ENCODE measurements at places on chromosomes 11 and 22.
A peak's percentile ranks its signal among the peaks of the same experiment; 100 is the strongest.

DNA sequence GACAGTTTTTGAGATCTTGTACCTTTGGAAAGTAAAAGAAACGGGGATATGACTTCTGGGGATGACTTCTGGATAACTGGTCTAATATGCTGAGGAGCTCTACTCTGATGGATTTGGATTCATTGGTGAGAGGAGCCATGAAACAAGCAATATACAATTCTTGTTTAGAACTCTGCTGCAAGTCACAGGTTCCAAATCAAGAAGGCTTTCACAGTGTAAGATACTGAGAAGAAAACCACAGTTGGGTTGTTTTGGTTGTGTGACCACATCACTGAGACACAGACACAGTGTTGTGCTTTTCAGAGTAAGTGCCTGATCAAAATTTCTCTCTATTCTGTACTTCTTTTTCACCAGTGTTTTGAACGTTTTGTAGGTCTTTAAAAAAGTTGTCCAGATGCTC lies 13.1 kb upstream of the UCP2 start:
- DNase-seq: no peak

GRCh38 chr11:61833471-61833870 lies 5.4 kb downstream of the FADS2 start:
- peak; percentile 28 for DNase-seq

DNA sequence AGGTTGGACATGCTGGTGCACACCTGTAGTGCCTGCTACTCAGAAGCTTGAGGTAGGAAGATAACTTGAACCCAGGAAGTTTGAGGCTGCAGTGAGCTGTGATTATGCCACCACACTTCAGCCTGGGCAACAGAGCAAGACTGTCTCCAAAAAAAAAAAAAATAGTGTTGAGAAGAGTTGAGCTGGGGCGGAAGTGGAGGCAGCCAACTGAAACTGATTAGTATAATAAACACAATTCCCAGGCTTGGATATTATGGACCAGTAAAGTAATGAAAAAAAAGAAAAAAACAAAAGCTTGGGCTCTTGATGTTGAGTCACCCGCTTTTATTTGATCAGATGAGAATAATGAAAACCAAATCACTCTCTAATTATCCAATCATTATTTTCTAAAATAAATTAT lies 21.0 kb downstream of the LDLRAD3 start:
- no peak for DNase-seq

GRCh38 chr11:70772950-70773349 lies 374.6 kb downstream of the CTTN start:
- no peak for DNase-seq

DNA sequence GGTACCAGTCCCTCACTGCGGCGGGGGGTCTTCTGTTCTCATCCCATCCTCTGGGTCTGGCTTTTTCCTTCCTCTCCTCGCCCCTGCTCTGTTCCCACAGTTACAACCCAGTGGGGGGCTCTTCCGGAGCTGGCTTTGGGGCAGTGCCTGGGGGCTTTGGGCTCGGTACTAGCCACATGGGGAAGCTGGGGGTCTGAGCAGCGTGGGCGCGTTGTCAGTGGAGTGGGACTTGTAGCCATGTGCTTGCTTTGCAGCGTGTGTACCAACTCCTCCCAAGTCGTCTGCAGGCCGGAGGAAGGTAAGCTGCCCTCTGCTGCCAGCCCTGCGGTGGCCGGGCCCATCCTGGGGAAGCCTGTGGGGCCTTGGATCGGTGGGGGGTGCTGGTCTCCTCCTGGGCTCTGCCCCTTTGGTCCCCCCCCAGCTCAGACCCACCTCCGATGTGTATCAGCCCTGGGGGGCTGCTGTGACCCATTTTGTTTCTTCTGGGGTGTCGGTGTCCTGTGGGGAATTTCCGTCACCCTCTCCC lies 17.5 kb downstream of the MUC2 start:
- no peak for DNase-seq

- DNase-seq: no peak
Measured at GRCh38 chr11:64687643-64688533, 35.1 kb downstream of the NRXN2 start.

GRCh38 chr11:3201677-3202181 lies 16.9 kb downstream of the MRGPRG start:
- DNase-seq: no peak

GRCh38 chr22:44554411-44554810 lies 56.4 kb upstream of the RTL6 start:
- DNase-seq: no peak

DNA sequence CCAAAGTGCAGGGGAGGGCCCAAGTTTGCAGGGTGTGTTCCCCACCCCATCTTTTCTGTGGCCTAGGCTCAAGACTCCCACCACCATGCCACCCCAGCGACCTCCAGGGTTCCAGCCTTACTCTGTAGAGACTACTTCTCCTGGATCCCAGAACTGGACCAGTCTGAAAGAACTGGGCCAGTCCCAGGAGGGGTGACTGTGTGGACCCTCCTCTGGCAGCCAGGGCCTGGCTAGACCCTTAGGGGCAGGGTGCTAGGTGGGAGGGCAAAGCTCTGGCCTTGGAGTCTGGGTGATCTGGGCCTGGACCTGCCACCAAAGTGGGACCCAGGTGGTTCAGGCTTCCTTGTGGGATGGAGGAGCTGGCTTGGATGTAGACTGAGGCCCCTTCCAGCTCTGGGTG lies 41.8 kb upstream of the ACCSL start:
- DNase-seq: no peak

DNA sequence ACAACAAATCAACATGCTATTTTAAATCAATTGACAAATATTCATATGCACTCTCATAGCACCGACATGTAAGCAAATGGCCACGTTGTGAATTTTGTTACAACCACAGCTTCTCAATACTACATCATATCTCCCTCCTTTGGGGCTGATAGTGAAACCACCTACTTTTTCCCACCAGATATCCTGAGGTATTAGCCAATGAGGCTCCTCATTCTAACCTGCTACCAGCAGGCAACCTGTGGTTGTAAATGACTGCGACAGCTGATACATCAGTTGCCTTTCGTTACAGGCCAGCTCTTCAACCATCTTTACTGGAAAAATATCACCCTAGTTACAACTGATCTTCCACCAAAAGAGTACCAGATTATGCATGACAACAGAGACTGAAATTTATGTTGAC lies 3.7 kb upstream of the XKR3 start:
- no peak for DNase-seq

GRCh38 chr22:19569276-19569640 lies 45.0 kb upstream of the CLDN5 start:
- no peak for DNase-seq

DNA sequence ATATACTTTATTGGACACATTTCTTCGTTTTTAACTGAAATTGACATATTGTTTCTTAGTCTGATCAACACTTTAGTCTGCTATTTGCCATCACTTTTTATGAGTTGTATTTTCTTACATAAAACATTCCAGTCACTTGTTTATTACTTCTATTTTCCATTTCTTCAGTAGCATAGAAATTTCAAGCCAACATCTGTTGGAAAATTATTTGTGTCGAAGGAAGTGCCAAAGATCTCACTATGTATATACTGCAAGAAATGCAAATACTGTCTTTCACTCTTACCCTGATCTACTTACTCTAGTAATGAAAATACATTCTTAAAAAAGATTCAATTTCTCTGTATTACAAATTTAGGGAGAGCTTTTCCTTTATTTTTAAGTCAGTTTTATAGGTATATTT lies 105.9 kb downstream of the SLC17A6 start:
- DNase-seq: no peak

GRCh38 chr22:34308101-34308500 lies 387.8 kb upstream of the LARGE1 start:
- no peak for DNase-seq

DNA sequence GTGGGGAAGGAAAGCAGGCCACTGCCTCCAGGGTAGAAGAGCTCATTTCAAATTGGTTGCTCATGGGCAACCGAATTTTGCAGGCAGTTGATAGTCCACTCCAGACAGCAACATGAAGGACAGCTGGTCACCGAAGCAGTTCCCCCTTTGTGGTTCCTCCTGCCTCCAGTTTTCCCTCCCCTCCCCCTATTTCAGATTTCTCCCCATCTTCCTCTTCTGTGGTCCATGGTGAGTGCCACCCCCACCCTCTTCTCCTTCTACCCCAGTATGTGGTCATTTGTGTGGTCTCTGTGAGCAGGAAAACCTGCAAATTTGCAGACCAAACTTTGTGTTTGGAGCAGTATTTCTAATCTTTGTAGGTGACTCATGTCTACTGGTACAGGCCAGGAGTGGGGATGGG lies 38.2 kb upstream of the PAK1 start:
- no peak for DNase-seq

GRCh38 chr11:78642979-78643675 lies 68.5 kb upstream of the NARS2 start:
- DNase-seq: no peak

DNA sequence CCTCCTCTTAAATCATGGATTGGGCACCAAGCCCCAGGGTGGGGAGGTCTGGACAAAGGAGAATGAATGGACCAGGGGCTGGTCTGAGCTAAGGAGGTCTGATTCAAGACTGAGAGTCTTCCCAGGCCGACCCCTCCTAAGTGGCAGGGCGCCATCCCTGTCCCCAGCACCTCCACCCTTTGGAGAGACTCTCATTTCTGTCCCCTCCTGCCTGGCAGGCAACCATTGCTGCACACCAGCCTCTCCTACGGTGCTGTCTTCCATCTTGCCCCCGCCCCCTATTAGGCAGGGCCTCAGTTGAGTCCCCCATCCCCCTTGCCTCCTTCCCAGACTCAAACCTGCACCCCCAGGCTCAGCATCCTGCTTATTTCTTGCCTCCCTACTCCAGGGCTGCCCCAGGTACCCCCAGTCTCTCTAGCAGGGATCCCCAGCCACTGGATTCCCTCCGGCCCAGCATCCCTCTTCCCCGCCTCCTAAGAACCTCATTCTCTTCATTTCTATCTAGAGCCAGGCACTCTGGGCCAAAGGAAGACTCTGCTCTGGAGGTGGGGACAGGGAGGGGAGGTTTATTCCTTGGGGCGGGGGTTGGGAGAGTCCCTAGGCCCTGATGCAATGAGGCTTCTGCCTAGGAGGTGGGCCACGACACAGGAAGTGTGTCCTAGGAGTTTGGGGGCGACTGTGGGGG lies 1.7 kb upstream of the RCOR2 start:
- no peak for DNase-seq

All from NCI-H1436 treated with DMSO at 0.1 percent for 48 hours (cell line).